ENCODE measurements at places on chromosomes 16 and 17.

DNA sequence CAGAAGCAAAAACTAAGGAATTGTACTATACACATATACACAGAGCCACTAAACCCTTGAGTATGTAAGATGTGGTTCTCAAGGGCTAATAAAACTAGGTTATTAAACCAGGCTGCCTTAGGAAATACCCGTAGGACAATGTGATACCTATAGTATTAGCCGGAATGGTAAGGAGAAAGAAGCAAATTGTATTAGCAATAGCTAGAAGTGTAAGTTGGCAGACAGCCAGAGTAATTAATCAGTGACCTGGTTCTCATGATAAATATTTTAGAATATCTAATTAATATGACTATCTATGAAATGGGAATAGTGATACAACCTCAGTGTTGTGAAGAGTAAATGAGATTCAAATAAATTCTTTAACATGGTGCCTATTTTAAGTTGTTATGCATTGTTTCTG is 18.6 kb downstream of the GDPD1 start:
- DNase-seq, result no peak

GRCh38 chr16:56993204-56993603 is 3.8 kb downstream of the NLRC5 start:
- DNase-seq, result no peak

DNA sequence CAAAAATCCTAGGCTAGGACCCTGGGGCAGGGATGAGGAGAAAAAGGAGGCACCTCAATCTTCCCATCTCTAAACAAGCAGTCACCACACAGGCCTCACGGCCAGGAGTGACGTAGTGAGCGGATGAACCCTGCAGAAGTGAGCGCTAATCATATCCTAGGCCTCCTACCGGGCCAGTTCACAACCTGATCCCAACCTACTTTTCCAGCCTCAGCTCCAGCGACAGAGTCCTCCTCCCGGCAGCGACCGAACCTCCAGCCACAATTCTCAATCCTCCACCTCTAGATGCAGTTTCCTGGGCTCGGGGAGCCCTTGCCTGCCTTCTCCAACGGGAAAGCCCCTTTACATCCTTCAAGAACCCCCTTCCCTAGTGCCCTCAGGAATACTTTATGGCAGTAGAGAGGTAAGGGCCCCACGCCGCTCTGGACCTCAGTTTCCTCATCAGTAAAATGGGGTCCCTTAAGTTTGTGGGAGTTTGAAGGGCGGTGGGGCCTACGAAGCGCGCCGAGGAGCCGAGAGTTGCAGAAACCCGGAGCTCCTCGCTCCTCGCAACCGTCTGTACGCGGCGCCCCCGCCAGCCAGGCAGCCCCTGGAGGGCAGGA is 1.4 kb downstream of the ZNF668 start:
- DNase-seq, result peak; percentile 70

DNA sequence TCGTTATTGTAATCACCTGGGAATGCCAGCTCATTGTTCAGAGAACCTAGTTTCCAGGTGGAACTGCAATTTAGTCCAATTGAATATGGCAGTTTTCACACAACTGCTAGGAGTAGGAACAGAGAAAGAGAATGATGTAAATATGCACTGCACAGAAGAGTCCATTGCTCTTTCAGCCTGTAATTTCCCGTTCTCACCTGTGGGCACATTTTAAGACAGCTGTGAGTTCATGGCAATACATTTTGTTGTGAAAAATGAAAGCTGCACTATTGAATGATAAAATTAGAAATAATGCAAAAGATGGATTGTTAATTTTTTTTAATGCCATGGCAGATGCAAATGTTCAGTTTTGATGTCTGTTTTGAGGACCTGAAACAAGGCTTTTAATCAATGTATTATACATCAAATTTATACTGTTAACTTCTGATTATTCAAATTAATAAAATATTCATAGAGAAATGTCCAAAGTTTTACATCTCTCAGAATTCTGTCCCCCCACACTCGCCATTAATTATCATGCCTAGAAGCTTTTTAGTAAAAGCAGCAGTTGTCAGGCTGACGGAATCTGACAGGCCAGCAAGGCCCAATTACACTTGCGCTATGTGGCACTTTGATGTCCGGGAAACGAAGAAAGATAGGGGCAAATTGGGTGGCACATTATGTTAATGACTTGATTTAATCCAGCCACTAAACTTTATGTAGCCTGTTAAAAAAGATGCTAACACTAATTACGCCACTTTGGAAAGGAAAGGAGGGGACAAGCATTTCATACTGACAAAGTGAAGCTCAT is 72.2 kb downstream of the RPGRIP1L start:
- DNase-seq, result no peak

DNA sequence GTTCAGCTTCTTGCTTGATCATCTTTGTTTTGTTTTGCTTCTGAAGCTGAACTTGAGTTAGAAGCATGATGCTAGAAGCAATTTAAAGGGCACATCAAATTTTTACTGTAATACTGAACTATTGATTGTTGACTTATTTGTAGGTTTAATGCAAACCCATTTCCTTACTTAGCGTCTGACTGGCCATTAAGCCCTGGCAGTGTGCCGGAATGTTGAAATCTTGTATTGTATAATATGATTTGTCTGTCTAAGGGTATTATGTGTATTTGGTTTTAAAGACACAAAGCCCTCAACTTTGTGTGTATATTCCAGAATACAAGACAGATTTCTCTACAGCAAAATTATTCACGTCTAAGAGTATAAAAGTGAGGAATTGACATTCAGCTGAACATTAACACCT is 39.7 kb downstream of the NUP93 start:
- DNase-seq, result no peak

DNA sequence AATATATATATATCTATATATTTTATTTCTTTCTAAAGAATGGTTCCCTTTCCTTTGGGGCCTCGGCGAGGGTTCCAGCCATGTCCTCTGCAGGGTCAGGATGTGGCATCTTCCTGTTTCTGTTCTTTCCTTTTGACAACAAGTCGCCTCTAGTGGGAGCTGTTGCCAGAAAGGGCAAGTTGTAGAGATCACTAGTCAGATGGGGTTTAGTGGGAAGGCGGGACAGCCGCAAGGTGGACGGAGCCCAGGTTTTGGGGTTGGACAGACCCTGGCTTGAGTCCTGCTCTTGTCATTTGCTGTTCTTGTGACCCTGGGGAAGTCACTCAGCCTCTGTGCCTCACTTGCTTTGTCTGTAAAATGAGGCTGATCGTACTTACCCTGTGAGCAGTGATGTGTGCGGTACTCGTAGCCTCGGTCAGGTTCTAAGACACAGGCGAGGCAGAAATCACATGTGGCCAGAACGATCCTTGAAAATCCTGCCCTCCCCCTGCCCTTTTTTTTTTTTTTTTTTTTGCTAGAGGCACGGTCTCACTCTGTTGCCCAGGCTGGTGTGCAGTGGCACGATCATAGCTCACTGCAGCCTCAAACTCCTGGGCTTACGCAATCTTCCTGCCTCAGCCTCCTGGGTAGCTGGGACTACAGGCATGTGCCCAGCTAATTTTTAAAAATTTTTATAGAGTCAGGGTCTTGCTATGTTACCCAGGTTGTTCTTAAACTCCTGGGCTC is 80.1 kb downstream of the ABCC6 start:
- DNase-seq, result peak; percentile 36

DNA sequence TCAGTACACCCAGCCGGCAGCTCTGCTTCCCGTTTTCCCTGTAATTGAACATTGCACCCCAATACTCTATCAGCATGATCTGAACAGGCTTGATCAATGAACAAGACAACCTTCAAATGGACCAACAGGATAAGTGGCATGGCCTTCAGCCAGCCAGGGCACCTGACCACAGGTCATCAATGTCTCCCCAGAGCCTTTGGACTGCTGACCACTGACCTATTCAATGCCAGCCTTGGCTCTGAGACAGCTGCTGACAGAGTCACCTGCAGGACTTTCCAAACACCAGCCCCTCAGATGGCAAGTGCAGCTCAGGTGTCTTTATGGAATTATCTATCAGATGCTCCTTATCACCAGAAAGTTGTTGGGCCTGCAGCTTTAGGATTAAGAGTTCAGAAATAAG is 462.9 kb upstream of the ASIC2 start:
- DNase-seq, result no peak

DNA sequence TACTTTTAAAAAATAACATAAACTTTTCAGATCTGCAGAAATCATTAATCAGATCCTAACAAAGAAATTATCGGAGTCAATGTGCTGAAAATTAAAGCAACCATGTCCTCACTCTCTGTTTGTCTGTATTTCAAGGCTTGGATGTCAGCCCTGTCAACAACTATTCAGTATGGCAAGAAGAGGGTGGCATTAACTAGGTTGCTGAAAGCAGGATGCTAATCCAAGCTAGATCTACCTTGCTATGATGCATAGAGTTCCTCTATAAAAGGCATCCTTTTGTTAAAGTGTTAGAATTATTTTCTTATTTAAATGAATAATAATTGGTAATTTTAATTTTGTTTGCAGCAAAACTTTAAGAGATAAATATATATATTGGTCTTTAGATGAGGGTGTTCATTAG is 800.8 kb downstream of the CDH11 start:
- DNase-seq, result no peak

- no peak for DNase-seq
Measured at GRCh38 chr17:16044487-16044886, 44.9 kb downstream of the TTC19 start.

All from GM20000 (cell line).